Naive thymus-derived CD4-positive, alpha-beta T cell (primary cell): ENCODE measurements at places on chromosomes 2 and 18.

- no peak for DNase-seq
These were observed 277.7 kb upstream of the MAP2 start for GRCh38 chr2:209145941-209146681.

- no peak for DNase-seq
These were observed 13.4 kb downstream of the NPAS2 start for GRCh38 chr2:100833331-100833730.

DNA sequence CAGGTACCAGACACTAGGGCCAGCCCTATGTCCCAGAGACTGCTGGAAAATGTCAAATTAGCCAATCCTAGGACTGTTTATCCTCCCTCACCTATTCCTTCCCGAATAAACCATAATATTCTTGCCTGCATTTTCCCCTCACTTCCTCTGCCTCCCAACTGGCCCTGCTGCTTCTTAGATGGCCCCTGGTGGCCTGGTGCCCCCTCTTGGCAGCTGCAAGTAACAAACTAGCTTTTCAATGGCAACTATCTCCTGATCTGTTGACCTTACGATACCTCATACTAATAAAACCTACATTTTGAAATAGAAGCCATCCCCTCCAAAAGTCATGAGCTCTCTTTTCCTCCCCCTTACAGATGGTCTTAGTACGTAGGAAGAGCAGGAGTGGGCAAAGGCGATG lies 132.0 kb downstream of the ALPK2 start:
- DNase-seq = no peak

DNA sequence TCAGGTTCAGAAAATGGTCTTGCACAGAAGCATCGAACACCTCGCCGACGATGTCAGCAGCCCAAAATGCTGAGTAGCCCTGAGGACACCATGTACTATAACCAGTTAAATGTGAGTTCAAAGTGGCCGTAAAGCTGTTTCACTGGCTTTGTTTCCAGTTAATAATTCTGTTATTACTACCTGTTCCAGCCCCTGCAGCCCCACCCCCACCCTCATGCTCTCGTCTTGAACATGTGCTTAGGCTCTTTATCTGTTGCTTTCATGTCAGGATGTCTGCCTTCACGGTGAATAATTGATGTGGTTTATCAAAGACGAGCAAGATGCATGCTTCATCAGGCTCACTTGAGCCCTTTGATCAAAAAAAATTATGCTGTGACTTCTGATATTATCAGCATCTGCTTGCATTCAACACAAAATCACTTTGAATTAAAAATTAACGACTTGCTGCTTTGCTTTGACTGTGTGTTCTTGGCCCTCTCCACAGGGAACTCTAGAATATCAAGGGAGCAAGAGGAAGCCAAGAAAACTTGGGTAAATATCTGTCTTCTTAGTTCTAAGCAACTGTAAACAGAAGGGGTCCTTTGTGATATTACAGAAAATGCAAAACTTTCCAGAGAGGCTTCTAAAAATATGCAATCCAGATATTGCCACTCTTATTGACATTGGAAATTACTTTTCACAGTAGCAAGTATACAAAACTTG lies 63.4 kb upstream of the SP5 start:
- peak; percentile 82 for DNase-seq

DNA sequence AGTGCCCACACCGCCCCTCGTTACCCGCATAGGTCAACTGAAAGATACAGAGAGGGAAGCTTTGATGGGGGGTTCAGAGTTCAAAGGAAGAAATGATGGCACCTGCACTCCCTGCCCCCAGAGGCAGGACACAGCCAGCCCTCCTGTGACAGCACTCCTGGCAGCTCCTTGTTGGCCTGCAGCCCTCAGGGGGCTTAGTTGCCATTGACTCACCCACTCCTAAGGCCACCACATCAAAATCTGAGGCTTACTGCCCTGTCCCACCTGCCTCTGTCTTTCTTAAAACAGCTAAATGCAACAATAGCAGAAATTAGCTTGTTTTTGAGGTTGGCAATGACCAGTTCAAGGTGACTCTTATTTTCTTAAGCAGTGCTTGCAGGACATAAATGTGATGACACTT lies 31.6 kb upstream of the SLC35F6 start:
- no peak for DNase-seq

- DNase-seq = peak; percentile 44
These were observed 25.0 kb upstream of the RAPGEF4 start for GRCh38 chr2:172710584-172711047.

GRCh38 chr18:28363124-28363523 lies 186.2 kb upstream of the CDH2 start:
- DNase-seq = no peak

- no peak for DNase-seq
These were observed 105.4 kb upstream of the LMAN1 start for GRCh38 chr18:59464486-59464885.

DNA sequence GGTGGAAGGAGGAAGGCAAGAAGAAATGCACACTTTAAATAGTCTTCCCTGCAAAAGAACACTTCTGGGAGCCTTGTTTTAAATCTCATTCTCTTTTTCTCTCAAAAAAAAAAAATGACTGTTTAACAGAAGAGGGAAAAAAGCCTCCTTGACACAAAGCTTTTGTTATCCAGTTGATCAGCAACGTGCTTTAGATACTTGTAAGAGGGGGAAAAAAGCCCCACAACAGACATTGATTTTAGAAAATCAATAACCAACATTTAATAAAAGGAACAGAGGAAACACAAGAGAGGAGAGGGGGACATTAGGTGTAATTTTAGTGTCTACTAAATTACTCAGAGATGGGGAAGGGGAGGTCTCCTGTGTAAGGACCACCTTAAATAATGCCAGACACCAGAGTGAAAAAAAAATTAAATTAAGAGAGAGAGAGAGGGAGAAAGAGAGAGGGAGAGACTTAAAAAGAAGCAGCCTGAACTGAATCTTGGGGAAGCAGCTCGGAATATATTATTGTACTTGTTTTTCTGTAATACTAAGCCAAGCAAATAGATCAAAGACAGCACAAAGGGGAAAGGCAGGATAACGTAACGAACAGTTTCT lies 4.7 kb downstream of the ZEB2 start:
- no peak for DNase-seq

- DNase-seq = no peak
These were observed 14.8 kb upstream of the EIF2AK2 start for GRCh38 chr2:37171624-37171950.

DNA sequence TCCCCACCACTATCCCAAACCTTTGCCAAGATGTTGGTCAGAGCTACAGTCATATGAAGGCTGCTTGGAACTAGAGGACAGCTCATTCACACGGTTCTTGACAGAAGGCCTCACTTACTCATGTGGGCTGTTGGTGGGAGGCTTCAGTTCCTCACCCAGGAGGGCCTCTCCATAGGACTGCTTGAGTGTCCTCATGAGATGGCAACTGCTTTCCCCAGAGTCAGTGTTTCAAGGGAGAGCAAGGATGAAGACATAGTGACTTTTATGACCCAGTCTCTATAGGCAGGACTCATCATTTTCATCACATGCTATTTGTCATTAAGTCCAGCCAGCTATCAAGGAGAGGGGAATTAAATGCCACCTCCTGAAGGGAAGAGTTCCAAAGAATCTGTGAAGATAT lies 33.4 kb upstream of the OLA1 start:
- no peak for DNase-seq

GRCh38 chr2:40690036-40690435 lies 238.1 kb upstream of the SLC8A1 start:
- DNase-seq = no peak

DNA sequence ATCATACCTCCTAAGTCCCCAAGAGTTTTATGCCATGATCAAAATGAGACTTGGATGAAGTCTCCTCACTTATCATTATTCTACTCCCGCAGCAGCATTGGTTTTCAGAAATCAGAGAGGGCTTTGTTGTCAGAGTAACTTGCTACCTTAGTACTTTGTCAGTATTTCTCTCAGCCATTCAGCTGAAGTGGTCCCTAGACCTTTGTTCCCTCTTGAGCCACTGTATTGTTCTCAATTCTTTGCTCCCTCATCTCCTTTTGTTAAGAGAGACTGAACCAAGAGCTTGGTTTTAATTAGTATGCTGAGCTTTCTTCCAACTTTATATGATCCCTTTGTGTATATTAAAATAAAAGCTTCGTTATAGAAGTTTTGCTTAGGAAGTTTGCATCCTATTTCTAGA lies 133.4 kb downstream of the DOCK10 start:
- DNase-seq = no peak

GRCh38 chr2:146817613-146818012 lies 1027.2 kb upstream of the ACVR2A start:
- DNase-seq = no peak

DNA sequence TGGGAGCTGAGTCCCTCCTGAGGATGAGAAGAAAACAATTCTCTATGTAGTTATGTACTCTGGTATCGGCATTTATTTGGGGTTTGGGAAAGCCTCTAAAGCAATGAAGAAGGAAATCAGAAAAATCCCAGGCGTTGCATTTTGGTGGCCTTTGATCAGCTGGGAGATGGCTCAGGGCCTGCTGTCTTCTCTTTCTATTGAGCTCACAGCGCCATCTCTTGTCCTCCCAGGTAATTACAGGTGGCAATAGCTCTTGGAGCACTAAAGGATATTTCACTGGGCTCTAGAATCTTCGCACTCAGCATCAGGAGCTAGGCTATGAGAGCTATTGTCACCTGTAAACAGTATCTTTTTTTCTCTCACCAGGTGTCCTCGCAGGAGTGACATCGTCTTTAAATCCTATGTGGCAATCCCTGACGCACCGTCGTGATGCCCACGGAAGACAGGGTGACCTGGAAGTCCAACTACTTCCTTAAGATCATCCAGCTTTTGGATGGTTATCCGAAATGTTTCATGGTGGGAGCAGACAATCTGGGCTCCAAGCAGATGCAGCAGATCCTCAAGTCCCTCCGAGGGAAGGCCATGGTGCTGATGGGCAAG lies 76.1 kb upstream of the PMAIP1 start:
- DNase-seq = no peak

- no peak for DNase-seq
These were observed 14.9 kb upstream of the E2F6 start for GRCh38 chr2:11480859-11481258.

GRCh38 chr2:86468162-86469033 lies 27.2 kb downstream of the KDM3A start:
- peak; percentile 42 for DNase-seq

- DNase-seq = no peak
These were observed 682.7 kb upstream of the FANCL start for GRCh38 chr2:58923869-58924268.
